ENCODE measurements at places on chromosomes 4 and X.

DNA sequence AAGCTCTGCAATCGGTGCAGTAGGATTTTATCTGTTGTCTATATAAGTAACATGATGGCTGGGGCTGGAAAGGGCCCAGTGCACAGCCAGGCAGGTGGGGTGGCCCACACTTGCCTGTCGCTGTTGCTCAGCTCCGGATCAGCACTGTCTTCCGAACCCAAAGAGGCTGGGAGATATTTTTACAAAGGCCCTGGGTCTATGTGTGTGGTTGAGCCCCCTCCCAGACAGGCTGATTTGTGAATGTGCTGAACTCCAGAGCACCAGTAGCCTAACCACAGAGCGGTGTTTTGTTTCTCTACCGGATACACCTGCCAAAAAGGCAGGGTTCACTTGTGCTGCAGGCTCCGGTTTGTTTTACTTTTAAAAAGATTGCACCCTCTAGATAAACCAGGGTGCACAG is 33.5 kb upstream of the CHRNA9 start:
- peak; percentile 52 for DNase-seq

DNA sequence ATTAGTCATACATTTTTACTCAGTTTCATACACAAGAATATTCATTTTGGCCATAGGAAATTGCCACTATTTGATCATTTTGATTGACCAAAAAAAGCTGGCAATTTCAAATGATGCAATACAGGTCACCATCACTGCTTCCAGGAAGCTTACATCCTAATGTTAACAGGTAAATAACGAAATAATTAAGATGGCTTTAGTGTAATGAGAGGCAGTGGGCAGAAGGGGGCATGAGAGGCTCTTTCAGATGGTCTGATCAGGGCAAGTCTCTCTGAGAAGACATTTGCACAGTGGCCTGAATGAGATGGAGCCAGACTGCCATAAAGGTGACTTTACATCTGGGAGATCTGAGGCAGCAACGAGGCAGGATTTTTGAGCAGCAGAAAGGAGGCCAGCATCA is 170.7 kb downstream of the SLIT2 start:
- DNase-seq: peak; percentile 12

DNA sequence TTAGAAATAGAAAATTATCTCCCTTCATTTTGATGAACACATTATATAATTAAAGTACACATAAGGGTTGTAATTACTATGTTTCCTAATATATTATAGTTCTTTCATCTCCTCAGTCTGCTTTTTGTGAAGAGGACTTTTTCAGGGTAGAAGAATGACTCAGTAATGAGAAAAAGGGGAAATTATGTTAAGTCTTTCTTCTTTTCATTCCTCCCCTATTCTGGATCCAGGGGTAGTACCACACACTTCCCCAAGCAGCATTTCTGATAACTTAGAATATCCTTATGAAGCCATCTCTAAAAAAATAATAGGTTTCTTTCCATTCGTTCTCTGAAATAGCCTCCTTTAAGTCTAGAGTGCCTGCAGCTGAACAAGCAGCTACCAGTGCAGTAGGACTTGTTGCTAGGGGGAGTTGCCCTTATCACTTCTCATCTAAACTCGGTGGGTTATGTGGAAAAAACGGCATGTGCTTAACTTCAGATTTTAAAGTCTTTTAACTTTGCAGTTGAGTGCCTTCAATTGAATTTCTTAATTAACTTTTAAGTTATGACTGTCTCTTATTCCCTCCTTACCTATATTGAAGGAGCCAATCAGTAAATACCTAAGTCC is 184.8 kb downstream of the ARHGAP24 start:
- no peak for DNase-seq

DNA sequence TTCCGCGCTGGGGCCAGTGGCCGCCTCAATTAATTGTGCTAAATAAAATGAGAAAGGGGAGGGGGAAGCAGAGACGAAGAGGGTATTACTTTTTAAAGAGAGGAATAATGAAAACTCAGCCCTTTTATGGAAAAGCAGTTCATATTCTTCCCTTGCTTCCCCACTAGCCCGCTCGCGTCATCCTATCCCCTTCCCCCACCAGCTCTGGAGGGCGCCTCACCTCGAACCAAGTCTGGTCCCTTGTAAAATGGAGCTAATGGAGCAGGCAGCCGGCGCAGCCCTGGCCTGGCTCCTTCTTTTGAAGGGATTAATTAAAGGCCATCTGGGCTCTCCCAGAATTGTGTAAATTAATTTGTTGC is 511 bp upstream of the NKX6-1 start:
- DNase-seq: no peak

DNA sequence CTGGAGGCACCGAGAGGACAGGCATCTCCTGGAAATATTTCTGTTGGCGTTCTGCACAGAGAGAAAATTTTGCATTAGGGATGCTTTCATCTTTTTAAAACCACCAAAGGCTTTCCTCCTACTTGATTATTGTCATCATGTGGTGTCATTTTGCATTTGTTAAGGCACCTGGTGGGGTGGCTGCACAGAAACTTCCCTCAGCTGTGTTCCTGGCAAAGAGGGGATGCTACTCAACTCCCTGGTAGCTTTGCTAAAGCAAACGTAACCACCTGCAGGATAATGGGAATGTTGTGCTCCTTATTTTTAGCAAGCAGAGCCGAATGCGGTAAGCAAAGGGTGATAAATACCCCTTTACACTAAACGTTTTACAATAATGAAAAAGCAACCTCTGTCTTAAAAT is 229.8 kb downstream of the STIM2 start:
- DNase-seq: no peak

DNA sequence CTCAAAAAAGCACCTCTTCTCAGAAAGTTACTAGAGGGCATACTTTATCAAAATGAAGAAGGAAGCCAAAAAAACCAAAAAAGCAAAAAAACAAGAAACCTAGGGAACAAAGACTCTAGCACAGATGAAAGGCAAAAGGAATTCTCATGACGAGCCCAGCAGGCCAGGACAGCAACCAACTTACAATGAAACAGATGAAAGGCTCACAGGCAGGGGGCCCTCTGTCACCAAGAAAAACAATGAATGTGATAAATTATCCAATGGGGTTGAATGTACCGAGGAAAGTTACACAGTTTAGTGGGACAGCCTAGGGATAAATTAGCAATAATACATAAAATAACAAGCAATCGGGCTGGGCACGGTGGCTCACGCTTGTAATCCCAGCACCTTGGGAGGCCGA is 79.0 kb downstream of the GPR82 start:
- DNase-seq: no peak

DNA sequence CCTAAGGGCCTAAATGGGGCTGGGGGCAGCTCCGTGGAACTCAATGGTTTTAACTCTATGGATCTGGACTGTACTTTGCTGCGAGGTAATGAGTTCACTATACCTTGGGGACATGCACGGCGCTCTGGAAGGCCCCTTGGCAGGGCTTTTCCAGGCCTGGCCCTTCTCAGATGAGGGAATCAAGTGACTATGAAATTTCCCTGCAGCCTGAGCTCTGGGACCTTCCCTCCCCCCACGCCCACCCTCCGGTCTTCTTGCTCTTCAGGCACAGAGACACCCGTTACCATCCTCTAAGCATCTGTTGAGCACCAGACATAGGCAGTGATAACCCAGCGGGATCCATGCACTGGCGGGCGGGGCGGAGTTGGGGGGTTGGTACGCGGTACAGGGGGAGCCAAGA is 109.2 kb downstream of the PSAPL1 start:
- DNase-seq: no peak

DNA sequence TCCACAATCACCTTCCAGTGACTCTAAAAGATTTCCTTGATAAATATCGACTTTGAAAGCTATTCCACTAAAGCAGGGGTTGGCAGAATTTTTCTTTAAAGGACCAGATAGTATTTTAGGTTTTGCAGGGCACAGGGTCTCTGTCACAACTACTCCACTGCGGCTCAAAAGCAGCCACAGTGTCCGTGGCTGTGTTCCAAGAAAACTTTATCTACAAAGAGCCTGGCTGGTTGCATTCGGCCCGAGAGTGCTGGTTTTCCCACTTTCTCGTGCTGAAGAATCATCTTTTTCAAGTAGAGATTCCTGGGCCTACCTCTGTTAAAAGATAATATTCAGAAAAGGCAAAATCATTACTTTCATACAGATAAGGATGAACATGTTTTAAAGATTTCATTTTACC is 55.6 kb downstream of the TSPAN7 start:
- DNase-seq: no peak

DNA sequence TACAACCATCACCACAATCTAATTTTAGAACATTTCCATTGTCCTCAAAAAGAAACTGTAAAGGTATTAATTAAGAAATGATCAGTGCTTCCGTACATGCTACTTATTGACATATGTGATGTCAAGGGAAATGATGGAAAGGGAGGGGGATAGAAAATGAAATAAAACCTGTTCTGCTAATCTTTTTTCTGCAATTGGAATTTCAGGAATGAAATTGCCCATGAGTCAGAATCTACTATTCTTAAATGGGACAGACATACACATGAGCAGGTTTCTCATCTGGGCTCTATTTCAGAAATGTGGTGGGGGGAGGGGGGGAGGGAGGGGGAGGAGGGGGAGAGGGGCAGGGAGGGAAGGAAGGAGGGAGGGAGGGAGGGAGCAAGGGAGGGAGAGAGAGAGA is 91.0 kb downstream of the SHROOM4 start:
- no peak for DNase-seq
